Hepatocyte (in vitro differentiated cells): ENCODE measurements at places on chromosomes 1 and 21.

DNA sequence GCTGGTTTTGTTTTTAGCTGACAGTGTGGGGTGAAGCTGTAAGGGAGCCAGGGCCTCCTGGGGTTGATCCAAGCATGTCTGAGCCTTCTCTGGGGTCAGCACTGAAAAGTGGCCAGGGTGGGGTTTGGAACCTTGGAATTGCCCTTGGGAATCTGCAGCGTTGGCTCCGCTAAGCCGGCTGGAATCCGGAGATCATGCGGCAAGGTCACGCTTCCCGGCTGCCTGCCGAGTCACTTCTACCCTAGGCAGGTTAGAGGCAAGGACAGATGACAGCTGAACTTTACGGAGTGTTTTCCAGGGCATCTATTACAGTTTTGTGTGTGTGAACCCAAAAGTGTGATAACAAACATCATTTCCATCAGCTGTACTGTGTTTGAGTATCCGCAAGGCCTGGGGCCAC, 17.1 kb downstream of the ABCG1 start:
- DNase-seq = no peak

DNA sequence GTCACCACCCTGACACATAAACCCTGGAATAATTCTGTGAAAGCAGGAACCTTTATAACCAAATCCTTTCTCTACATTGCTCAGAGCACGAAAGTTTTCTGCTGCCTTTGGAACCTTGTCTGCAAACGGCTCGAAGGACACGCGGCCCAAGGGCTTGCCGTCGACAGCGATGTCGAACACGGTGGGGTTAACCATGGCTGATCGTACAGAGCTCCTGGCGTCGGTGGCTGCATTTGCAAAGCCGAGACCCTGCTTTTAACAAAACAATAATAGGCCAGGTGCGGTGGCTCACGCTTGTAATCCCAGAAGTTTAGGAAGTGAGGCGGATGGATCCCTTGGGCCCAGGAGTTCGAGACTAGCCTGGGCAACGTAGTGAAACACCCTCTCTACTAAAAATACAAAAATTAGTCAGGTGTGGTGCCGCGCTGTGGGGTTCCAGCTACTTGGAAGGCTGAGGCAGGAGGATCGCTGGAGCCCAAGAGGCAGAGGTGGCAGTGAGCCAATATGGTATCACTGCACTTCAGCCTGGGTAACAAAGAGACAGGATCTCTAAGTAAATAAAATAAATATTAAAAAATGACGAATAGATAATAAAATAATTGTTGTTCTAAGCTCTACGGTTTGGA, 2.2 kb upstream of the EIF2B3 start:
- DNase-seq = no peak

DNA sequence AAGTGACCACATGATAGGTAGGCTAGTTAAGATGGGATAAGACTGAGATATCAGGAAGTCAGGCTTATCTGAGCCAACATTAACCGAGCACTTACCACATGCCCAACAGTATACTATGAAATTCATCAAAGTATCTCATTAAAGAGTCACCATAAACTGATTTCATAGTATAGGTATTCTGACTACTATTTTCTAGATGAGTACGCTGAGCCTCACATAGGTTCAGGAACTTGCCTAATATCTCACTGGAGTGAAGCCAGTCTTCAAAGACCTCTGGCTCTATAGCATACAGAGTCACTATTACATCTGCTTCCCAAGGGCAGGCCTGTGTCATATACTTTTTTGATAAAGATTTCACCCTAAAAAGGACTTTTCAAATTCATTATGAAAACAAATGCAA, 115.6 kb upstream of the NGF start:
- no peak for DNase-seq

GRCh38 chr1:235865565-235866204, 1.0 kb downstream of the LYST start:
- DNase-seq = no peak

DNA sequence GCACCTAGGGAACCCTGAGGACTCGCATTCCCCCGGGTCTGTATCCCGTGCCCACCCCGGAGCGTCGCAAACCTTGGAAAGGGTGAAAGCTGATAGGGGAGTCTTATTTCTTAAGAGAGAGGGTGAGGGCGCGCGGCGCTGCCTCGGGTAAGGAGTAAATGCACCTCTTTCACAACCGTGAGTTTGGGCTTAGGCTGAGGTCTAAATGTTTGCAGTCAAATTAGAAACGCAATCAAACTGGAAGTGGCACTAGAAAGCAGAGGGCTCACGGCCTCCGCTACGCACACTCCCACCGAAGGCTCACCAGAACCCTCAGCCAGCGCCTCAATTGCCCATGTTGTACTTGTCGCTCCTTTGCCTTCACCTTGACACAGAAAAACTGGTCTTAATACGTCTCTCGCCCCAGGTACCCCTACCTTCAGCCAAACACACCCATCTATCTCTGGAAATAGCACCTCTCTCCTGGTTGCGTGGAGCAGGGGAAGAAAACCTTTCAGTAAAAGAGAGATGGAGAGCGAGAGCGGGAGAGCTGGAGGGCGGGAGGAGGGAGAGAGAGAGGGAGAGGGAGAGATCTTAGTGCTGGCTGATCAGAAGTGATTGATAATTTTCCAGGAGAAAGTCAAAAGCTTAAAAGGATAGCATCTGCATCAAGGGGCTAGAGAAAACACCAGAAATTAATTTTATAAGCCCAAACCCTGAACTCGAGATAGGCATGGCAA, 1.7 kb upstream of the HLX start:
- DNase-seq = no peak

DNA sequence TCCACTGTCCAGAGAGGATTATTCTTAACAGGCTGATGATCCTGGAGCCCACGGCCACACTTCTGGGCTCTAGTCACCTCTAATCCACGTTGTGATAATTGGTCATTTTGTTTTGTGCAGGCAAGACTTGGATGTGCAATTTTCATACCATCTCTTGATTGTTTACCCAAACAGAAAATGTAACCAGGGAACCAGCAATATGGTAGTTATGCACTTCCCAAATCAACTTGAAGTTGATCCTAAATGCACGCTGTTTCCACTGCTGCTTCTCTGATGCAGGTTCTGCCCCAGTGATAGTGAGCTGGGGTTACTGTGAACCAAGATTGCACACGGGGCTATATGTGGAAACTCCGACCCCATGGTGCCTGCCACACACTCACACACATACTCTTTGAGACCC, 14.7 kb upstream of the KCNJ15 start:
- DNase-seq = no peak

DNA sequence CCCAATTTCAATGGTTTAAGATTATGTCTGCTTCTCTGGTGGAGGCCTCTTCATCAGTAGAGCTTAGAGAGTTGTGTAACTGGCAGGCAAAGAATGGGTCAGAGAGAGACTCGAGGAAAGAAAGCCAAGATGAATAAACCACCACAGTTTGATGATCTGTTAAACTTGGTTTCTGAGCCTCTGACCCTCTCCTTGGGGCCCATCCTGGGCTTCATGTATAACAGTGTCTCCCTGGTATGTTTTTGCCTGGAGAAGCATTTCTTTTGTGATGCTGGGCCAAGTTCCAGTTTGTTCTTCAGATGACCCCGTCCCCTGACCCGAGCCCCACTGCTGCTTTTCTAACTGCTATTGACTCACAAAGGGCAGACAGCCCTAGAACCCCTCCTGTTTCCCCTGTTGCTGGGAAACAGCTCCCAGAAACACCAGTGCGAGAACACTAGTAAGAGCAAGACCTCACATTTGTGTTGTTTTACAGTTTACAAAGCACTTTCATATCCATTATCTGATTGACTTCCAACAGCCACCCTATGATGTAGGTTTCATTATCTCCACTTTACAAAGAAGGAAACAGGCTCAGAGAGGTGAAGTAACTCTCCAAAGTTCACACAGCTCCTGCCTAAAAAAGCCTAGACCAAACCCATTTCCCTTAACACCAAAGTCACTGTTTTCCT, 9.0 kb downstream of the CD2 start:
- peak; percentile 20 for DNase-seq

- DNase-seq = no peak
Measured at GRCh38 chr1:198520524-198521254, 19.8 kb downstream of the ATP6V1G3 start.

DNA sequence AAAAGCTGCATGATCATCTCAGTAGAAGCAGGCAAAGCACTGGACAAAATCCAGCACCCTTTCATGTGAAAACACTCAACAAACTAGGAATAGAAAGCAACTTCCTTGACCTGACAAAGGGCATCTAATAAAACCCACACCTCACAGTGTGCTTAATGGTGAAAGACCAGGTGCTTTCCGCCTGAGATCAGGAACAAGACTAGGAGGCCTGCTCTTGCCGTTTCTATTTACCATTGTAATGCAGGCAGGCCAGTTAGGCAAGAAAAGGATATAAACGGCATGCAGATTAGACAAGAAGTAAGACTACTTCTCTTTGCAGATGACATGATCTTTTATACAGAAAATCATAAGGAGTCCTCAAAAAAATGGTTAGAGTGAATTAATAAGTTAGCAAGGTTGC, 37.2 kb downstream of the SLC37A1 start:
- DNase-seq = peak; percentile 34

GRCh38 chr1:69982992-69983391, 222.4 kb downstream of the LRRC40 start:
- DNase-seq = no peak

- DNase-seq = peak; percentile 53
Measured at GRCh38 chr1:9689971-9690381, 38.4 kb downstream of the PIK3CD start.

DNA sequence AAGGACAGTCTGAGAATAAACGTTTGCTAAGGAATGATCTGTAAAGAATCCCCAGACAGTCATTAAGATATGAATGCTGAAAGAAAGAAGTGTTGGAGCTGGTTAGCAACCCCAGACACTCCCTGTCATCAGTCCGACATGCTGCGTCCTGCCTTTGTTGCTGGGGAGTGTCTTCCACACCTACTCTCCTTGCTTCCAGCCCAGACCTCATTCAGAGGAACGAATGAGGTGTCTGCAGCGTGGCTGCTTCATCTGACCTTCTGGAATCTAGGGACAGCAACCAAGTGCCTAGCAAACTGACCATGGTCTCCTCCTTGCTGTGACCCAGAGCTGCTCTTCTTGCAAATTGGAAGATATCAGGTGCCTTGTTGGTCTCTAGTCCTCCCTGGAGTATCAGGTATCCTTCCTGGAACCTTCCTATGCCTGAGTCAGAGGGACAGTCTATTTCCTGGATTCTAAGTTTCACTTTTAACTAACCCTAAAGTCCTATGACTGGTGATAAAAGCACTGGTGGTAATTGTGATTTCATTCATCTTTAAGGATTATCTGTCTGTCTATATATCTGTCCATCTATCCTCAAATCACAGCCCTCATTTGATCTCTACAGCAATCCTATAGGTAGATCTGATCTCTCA, 45.3 kb downstream of the NFASC start:
- DNase-seq = no peak

DNA sequence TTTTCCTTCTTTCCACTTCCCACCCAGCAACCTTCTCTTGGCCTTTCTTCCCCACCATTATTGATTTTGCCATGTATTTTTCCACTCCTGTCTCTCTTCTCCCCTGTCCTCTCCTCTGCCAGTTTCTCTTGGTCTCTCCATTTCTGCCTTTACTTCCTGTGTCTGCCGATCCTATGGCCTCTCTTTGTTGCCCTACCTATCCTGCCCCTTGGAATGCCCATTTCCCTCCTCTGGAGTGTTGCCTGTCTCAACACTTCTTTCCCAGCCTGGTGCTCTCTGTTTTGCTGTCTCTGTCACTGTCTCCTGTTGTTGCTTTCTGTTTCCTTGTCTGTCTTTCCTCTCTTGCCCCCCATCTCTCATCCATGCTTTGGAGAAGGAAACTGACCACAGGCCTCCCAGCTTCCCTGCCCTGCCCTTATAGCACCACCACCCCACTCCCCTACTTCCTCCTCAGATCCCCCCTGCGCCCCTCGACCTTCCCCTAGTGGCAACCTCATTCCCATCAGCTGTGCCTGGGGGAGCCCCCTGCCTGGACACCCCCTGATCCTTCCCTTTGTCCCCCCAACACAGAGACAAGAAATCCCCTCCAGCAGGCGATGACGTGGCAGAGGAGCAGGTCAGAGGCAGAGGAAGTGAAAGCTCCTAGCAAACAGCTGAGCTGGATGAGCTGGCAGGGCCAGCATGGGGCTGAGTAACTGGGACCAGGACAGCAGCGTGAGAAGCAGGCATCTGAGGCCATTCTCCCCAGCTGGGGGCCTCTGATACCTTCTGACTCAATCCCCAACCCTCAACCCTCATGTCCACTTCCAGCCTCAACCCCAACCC, 6.6 kb upstream of the ETV3L start:
- DNase-seq = peak; percentile 44

DNA sequence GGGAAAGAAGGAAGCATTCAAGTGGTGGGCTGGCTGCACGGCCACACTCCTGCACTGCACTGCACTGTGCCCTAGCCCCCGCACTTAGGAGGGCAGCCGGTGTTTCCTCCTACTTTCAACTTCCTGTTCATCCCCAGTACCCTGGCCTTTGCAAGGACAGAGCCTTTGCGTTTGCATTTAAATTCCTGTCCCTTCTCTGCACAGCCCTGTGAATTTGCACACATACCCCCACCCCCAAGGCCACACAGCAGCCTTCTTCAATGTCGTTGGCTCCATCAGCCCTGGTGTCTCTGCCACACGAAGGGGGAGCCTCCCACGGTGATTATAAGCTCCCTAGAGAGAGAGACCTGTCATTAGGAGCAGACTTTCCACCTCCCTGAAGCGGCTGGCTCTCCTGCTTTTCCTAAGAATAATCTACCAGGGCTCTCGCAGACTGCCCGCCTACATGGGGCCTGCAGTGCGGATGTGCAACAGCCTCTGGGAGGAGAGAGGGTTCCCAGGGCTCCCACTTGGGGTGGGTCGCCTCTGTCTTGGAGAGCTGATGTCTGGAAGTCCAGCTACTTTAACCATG, 13.2 kb upstream of the SLC45A3 start:
- DNase-seq = no peak

DNA sequence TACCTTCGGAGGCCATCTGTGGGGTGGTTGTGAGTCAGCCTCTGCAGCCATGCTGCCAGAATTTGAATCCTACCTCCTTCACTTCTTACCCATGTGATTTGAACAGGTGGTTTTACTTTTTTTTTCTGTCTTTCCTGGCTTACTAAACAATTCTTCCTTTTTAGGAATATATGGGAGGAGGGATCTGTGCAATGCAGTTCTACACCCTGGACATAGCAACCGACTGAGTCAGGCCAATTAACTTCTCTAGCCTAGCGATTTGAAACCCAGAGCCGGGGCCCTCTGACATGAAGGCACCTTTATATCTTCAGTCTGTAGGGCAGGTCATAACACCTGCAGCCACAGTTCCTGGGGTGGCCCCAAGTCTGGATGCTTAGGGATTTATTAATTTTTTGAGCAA, 83.6 kb downstream of the ST6GALNAC3 start:
- DNase-seq = no peak

DNA sequence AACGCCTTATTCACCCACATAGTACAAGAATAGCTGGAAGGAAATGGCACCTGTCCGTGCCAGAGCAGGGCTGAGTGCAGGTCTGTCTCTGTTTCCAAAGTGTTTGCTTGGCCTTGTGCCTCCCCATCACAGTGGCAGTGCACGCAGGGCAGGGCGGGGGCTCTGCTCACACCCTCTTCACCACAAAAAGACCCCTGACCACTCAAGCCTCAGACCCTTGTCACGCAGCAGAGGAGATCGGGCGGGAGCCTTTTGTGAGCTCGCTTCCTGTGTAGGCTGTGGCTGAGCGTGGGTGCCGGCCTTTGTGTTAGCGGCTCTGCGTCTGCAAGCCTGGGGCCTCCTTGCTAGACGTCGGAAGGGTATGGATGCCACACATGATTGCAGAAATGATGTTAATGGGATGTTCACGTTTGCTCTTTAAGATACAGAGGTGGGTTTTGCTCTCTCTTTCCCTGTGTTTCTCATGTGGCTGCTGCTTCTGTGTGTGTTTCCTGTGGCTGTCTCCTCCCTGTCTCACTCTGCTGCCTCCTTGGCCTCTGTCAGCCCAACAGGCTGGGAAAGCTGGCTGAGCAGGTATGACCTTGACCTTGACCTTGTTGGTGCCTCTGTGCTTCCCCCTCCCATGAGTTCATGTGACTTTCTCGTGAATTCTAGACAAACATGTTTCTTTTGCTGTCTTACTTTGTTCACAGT, 45.4 kb downstream of the S100B start:
- no peak for DNase-seq
